ENCODE measurements at places on chromosomes 12 and 14.

GRCh38 chr12:108814462-108815211, 42.7 kb downstream of the SSH1 start:
- no peak for DNase-seq

GRCh38 chr14:99067141-99067920, 204.7 kb downstream of the BCL11B start:
- no peak for DNase-seq

- no peak for DNase-seq
Measured at GRCh38 chr14:57865066-57865402, 858 bp downstream of the SLC35F4 start.

DNA sequence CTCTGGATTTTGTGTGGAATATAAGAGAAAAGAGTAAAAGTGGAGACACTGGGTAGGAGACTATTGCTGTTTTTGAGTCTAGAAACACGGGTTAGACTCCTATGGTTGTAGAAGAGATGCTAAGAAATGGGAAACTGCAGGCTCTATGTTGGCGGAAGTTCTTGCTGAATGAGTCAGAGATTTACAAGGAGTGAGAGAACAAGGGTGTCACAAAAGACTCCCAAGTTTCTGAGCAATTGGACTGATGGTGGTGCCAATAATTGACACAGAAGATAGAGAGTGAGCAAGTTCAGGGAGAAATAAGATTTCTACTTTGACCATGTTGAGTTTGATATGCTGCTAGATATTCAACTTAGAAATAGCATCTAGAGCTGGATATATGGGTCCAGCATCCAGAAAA, 2.6 kb upstream of the PRKD1 start:
- no peak for DNase-seq

- no peak for DNase-seq
Measured at GRCh38 chr12:94725375-94726168, 75.2 kb upstream of the TMCC3 start.

DNA sequence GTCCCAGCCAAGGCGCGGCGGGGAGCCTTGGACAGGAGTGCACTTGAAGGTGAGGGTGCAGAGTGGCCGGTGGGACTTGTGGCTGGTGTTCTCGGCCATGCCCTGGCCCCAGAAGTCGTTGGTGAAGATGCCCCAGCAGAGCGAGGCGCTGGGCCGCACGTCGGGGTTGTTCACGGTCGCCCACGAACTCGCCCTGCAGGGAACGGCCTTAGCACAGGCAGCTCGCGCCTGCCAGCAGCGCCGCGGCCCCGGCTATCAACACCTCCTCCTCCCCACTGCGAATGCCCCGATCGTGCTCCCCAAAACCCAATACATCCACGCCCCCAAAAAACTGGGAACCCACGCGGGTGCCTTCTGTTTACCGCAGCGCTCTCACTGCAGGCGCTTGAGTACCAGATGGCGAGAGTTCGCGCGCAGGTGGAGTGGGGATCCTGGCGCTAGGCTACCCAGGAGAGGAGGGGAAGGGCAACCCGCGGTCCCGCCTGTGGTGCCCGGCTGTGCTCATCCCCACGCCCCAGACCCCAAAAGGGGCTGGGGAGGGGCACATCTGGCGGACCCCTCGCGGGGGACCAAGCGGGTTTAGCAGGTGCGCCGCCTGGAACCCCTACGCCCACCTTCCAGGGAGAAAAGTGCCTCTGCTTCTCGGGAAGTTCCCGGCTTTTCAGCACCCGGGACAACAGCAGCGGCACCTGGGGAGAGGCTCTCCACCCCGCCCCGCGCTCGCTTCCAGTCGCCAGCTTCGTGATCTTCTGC, 386.3 kb upstream of the TMTC1 start:
- DNase-seq: no peak

DNA sequence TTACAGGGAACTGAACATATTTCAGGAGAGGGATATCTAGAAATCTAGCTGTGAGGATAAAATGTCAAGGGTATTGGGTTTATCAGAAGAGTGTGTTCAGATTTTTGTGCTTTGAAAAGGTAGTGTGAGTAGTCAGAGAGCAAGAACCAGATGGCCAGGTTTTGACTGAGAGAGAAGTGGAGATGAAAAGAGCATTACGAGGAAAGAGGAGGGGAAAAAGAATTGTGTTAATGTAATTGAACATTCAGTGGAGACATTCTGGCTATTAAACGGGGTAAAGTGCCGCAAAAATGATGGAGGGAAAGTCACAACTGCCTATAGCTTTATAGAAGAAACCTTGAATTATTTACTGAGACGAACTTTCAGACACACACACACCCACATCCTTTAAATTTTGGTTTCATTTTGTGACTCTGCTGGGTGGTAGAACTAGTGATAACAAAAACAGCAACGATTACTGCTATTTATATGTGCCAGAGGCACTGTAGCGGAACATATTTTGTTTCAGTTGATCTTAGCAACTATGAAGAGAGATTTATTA, 213.6 kb downstream of the ERC1 start:
- no peak for DNase-seq

- no peak for DNase-seq
Measured at GRCh38 chr12:12735301-12735700, 18.1 kb downstream of the CDKN1B start.

- DNase-seq: no peak
Measured at GRCh38 chr12:66941150-66941549, 262.3 kb upstream of the GRIP1 start.

DNA sequence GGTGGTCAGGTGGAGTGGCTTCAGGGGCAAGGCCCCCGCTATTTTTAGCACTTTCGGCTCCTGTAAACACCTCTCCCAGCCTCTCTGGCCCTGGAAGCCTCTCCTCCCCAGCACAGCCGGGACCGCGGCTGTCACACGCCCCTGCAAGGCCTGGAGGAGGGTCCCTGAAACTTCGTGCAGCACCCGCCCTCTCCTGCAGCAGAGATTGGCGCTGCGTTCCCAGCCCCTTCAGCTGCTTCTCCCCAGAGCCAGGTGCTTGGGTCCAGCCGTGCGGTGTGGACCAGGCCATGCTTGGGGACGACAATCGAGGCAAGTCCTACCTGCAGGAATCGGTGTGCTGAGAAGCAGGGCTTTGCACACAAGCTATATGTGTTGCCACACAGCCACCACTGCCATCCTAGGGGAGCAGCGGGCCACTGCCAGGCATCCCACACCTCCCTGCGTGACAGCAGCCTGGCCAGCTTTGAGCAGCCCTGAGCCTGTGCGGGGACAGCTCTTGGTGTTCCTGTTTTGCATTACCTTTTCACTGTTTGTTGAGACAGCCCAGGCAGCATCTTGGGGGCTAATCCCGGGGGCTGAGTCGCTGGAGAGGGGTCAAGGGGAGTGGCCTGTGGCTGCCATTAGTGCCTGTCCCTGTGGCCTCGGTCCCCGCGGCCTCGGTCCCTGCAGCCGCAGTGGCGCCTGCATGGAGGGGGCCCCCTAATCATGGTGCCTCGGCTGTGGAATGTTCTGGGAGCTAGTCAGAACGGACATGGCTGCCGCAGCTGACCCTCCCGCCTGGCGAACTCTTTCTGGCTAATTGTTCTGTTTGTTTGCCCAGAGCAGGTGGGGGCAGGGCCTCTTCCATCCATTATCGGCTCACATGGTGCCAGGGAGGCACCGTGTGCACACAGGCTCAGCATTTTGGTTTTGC, 27.6 kb upstream of the TRAF3 start:
- peak; percentile 36 for DNase-seq

Measured in NCI-H2227 treated with DMSO at 0.1 percent for 48 hours (cell line).